ENCODE measurements at places on chromosomes 1 and 21.

DNA sequence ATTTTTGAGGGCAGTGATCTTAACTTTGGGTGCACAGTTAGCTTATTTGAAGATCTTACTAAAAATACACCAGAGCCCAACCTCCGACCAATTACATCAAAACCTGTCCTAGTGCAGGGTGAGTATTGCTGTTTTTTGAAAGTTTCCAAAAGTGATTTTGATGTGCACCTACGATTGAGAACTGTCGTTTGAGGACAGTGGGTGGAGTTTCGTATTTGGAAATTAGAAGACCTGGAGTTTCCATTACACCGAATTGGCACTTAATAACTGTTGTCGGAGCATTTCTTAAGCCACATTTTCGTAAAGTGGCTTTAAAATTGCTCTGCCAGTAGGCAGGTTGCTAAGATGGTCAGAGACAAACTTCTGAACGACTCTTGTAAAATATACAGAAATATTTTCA lies 1.1 kb downstream of the SOD1 start:
- no peak for DNase-seq

GRCh38 chr21:44988607-44989536 lies 49.0 kb downstream of the SLX9 start:
- DNase-seq, result no peak

- DNase-seq, result no peak
Observed at GRCh38 chr1:161885003-161885402, 118.9 kb downstream of the ATF6 start.

GRCh38 chr1:56745231-56745630 lies 74.0 kb downstream of the FYB2 start:
- DNase-seq, result no peak

DNA sequence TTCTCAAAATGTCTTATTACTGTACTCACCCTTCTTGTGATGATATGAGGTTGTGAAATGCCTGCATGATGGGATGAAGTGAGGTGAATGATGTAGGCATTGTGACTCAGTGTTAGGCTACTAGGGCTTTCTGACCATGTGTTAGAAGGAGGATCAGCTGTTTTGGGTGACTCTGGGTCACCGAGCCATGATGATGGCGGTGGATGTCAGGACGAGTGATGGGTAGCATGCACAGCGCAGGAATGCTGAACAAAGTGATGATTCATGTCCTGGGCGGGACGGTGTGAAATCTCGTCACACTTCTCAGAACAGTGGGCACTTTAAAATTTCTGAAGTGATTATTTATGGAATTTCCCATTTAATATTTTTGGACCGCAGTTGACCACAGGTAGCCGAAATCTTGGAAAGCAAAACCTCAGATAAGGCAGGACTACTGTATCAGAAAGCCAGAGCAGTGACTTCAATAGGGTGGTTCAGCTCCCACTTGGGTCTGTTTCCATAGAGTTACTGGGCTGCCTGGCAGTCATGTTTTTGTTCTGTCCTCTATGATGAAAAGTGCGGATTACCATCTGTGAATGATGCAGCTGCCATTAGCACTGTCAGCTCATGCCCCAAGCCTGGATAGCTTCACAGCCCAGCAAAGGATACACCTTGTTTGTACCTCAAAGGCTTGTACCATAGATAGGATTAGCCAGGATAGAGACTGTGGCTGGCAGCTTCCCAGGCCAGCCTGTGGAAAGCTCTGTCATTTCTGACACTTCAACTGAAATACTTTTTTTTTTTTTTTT lies 26.6 kb downstream of the IL6R start:
- DNase-seq, result peak; percentile 46

DNA sequence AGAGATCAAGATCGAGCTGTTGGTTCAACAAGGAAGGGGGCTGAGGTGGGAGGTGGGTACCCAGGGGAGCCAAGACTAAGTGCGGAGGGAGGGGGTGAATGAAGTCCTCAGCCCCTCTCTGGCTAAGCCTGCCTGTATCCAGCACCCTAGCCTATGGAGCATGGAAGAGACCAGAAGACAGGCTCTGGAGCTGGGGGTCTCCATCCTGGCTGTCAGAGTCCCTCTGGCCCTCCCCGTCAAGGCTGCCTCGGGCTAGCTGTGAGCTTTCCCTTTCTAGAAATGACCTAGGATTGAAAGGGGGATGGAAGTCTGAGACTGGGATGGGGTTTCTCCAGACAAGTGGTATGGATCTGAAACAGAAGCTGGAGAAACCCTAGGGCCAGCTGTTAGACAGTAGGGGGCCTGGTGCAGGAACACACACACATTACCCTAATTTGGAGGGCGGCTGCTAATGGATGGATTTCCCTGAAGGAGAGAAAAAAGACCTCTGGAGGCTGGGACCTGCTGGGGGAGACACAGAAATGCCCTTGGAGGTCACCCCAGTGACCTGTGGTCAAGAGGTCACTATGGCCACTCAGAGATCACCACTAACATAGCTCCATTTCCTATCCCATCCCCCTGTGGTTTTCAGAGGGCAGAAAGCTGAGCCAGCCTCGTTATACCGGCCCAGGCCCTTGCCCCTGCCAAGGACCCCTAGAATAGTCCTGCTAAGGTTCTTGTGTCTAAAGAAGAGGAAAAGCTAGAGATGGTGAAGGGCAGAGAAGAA lies 107.8 kb downstream of the TMEM53 start:
- no peak for DNase-seq

DNA sequence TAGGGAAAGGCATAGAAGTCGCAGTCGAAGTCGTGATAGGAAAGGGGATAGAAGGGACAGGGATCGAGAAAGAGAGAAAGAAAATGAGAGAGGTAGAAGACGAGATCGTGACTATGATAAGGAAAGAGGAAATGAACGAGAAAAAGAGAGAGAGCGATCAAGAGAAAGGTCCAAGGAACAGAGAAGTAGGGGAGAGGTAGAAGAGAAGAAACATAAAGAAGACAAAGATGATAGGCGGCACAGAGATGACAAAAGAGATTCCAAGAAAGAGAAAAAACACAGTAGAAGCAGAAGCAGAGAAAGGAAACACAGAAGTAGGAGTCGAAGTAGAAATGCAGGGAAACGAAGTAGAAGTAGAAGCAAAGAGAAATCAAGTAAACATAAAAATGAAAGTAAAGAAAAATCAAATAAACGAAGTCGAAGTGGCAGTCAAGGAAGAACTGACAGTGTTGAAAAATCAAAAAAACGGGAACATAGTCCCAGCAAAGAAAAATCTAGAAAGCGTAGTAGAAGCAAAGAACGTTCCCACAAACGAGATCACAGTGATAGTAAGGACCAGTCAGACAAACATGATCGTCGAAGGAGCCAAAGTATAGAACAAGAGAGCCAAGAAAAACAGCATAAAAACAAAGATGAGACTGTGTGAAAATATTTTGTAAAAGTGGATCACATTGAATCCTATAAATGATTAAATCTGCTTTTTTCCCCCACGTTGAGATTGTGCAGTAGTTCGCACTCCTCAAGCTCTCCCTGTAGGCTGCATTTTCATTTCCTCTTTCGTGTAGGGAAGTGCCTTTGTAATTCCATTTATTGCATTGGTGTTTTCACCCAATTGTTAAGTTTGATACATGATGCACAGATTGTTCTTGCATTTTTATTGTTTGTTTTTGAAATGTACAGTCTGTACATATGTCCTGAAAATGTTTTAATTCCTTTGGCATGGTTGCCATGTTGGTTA lies 7.5 kb downstream of the PRPF38B start:
- DNase-seq, result no peak

- DNase-seq, result no peak
Observed at GRCh38 chr1:82464362-82465001, 663.7 kb downstream of the ADGRL2 start.

GRCh38 chr1:33121728-33122127 lies 40.8 kb downstream of the AZIN2 start:
- DNase-seq, result no peak

- peak; percentile 56 for DNase-seq
Observed at GRCh38 chr1:230426246-230427093, at the start of gene PGBD5. Gene PGBD5, minus strand, starts transcription at chr1:230426332. Its CDS starts 404 bp downstream, at chr1:230425928.

DNA sequence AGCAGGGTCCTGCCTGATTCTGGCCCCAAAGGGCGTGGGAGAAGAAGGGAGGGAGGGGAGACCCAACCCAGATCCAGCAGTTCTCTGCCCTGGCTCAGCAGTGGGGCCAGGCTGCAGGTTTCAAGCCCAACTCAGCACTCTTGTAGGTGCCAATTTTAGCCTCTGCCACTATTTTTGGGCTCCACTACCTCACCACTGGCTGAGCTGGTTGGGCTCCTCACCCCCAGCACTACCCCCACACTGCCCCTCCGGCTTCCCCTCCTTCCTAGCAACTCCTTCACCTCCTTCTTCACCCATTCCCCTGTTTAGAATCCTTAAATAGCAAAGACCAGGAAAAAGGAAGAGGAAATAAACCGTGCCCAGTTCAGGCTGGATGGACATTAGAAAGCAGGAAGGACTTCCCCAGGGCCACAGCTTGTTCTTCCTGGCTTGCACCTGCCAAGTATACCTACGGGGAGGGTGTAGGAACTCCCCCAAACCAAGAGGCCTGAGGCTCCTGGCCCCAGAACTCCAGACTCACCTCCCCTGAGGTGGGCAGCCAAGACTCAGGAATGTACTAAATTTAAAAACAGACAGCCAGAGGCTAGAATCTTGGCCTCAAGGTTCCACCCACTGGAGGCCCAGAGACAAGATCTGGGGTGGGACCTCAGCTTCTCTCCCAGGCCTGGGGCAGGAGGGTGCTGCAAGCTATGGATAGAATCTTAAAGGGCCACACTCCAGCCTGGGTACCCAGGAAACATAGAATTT lies 1.4 kb upstream of the ARHGEF2 start:
- DNase-seq, result no peak

DNA sequence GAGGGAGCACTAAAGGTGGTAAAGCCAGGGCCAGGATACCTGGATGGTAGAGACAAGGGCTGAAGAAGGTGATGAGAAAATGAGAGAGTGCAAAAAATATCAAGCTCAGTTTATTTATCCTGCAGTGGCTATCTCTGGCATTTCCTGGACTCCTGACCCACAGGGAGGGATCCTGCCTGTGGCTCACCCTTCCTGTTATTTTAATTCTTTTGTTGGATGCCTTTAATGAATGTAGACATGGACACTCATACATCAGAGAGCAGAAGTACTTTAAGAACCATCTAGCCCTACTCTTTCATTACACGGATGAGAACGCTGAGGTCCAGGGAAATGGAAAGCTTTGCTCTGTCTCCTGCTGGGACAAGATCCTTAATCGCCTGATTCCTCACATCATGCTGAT lies 20.6 kb downstream of the JUN start:
- DNase-seq, result no peak

DNA sequence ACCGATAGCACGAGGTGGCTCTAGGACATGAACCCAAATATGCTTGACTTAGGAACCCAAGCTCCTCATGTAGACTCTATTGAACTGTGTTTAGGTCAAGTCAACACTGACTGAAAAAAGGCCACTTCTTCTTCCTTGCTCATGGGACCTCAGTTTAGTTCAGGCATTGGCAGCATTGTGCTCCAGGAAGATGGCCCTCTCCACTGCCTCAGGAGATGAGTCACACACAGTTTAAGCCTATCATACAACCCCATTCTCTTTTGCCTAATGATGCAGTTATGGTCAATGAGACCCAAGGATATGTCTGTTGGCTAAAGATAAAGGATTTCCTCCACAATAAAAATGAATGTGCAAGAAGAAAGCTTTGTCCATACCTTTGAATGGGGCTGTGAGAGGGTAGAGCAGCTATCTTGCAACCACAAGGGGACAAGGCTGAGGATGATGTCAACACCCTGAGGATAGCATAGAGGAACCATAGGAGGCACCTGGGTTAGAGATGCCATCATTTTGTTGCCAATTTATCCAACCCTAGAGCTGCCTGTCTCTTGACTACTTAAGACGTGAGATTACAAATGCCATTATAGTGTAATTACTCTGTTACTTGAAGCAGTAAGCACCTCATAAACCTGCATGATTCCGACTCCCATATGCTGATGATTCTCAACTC lies 3.0 kb upstream of the TRIM63 start:
- no peak for DNase-seq

GRCh38 chr1:10217748-10218441 lies 7.5 kb downstream of the KIF1B start:
- no peak for DNase-seq

DNA sequence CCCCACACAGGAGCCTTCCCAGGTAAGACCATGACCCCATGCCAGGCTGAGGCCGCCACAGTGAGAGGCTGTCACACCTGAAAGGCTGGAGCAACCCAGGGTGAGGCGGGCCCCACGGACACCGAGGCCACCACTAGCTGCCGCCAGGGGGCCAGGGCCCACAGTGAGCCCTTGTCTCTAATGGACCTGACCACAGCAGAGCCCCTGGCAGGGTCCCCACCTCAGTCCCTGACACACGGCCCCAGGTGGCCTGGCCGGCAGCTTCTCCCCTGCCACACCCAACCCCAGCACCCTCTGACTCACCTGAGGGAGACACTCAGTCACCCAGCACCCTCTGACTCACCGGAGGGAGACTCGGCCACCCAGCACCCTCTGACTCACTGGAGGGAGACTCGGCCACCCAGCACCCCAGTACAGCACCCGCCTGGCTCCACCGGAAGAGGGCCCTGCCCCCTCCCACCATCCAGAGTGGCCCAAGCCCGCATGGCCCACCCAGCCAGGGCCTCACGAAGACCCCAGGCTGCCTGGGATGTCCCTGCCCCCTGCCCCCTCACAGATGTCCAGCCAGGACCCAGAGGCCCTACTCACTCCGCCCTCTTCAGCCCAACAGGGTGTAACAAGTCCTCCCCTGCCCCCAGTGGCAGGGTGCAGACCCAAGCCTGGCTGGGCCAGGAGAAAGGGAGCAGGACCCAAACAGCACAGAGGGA lies 4.4 kb downstream of the DVL1 start:
- peak; percentile 39 for DNase-seq

DNA sequence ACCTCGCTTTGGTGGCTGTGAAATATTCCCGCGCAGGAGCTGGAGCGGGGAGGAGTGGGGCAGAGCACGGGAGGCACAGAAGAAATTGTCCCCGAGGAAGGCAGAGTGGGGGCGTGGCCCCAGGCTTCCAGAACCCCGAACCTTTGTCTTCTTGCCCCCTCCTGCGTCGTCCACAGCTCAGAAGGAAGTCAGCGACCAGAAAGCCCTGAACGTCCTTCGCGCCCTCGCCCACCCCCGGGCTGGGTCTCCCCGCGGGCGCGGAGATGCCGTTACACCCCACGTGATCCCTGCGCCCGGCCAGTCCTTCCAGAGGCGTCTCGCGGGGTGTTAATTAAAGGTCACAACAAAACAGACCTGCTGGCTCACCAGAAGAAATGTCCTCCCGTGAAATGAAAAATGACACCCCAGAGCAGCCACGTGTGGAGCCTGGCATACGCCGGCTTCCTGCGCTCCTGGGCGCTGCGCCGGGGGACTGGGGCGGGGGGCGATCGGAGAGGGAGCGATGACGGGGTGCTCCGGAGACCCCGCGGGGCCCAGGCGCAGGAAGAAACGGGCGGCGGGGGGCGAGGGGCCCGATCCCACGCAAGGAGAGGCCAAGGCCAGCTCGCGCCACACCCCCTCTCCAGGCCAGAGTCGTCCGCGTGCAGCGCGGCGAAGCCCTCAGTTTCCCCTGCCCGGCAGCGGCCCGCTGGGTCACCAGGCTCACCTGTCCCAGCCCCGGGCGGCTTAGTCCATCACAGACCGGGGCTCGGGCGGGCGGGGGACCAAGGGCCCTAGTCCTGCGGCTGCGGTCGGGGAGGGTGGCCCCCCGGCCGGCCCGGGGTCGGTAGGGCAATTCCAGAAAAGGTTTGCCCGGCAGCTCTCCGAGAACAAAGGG lies 995 bp upstream of the KIF26B start:
- peak; percentile 28 for DNase-seq
